Right renal pelvis (tissue), 4 donors: ENCODE measurements at places on chromosomes 7 and 10.

DNA sequence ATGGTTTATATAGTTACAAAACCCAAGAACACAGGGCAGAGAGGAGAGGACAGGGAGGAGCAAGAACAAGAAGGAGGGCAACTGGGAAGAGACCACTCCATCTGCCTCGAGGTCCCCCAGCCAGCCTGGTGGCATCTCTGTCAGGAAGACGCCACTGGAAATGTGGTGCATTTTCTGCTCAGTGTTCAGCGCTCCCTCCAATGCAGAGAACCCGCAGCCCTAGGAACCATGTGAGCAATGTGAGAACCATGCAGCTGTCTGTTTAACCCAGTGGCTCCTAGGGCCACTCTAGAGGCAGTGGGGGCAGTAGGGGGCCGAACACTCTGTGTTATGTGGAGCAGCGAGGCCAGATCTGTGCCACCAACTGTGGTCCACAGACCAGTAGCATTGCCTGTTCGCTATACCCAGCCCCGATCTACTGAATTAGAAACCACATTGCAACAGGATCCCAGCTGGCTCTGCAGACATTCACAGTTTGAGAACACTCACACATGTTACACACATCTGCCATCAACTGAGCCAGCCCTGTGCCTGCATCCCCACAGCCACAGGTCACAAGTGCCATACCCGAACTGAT, 110.2 kb downstream of the CPXM2 start:
- DNase-seq: no peak

- DNase-seq: no peak
These were observed 272.7 kb upstream of the MGMT start for GRCh38 chr10:129194181-129194870.

DNA sequence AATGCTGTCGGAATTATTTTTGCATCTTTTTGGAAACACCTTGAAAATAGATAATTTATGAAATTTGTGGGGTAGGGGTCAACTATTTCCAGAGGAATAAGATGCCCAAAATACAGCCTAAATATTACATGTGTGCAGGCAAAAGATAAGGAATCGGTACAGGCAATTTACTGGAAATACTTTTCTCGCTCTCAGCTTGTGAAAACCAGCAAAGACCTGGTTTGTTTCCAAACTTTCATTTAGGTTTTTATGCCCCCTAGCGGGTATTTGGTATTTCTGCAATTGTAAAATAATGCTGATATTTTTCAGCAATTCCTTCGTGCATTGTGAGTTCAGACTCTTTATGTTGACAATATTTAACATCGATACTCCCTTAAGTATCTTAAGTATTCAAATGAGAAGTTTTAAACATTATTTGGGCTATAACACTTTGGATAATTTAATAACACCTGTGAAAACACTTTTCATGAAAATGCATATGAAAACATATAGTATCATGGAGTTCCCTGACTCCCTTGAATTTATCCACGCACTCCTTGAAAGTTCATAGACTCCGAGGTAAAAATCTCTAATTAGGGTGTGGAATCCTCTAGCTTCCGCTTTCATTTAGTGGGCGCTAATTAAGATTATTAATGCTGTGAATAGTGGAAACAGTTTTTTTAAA, 132.4 kb downstream of the TSPAN12 start:
- DNase-seq: peak; percentile 14

GRCh38 chr10:8416760-8417159, 362.3 kb downstream of the GATA3 start:
- no peak for DNase-seq

GRCh38 chr10:111335826-111336225, 259.0 kb downstream of the ADRA2A start:
- no peak for DNase-seq

DNA sequence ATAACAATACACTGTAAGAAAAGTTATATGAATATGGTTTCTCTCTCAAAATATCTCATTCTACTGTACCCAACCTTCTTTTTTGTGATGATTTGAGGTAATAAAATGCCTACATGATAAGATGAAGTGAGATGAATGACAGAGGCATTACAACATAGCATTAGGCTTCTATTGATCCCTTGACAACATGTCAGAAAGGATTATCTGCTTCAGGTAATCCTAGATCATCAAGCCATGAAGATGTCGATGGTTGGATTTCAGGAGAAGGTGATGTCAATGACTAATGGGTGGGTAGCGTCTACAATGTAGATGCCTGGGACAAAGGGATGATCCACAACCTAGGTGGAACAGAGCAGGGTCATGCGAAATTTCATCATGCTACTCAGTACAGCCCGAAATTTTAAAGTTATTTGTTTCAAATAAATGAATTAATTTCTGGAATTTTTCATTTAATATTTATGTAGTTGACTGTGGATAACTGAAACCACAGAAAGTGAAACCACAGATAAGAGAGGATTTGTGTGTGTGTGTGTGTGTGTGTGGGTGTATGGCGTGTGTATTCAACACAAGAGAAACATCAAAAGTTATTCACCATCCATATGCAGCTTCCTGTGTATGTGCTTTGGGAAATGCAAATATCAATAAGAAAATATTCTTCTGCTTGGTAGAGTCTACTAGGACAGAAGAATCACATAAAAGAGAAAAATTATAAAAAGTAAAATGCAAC, 77.0 kb downstream of the MAGI2 start:
- DNase-seq: no peak

DNA sequence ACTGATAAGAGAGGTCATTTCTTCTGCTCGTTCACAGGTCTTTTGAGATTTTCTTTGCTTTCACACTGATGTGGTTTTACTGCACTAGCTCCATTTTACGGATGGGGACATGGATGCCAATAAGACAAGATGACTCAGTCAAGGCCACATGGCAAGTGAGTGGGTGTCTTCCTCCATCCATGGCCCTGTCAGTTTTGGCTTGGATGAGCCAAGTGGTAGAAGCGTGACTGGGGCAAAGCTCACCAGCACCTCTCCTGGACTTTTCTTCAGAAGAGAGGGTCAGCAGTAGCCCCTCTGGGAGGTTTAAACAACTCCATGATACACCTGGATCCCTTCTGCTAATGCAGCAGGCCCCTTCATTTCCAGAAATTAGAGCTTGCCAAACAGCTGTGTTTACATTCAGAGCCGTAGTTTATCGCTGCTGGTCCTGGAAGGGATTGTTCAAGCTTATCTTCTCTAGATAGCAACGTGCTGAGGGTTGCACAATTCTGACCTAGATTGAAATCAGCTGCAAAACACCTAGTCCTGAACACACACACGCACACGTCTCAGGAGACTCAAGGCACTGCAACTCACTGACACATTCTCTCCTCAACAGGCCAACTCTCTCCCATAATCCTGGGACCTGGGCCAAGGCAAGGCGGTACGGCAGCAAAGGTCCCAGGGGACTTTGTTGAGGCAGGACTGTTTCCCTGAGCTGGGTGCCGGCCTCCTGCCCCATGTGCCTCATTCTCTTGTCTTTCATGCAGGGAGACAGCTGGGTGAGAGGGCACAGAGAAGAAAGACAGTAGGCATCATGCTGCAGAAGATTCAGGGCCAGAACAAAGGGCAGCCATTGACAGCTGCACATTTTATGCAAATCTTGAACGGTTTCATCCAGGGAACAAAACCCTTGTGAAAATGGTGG, 14.2 kb upstream of the PDCD4 start:
- no peak for DNase-seq

DNA sequence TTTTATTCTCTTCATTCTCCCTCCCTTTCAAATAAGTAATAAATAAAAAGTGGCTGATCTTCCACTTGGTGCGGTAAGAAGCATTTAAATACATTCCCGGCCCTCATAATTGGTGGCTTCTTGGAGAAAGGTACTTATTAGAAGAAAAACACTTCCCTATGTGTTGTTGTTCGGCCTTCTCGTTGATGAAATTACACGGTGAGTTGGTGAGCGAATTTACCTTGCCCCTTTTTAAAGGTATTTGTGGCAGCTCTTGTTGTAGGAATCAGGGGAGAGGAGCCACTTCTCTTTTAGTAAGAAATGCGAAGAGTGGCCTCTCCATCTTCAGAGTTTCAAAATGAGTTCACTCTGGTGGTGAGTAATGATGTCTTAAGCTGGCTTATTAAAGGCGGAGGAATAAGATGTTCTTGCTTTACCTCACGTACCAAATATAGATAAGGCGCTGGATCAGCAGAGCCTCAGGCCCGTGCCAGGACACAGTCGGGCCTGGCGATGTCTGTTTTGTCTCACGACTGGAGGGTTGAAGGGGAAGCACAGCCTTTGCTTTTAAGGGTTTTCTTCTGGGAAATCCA, 135.9 kb downstream of the CUX1 start:
- DNase-seq: no peak

GRCh38 chr7:140694592-140694991, 1.9 kb upstream of the NDUFB2 start:
- no peak for DNase-seq

GRCh38 chr10:132036153-132036886, 29.4 kb upstream of the JAKMIP3 start:
- DNase-seq: no peak

DNA sequence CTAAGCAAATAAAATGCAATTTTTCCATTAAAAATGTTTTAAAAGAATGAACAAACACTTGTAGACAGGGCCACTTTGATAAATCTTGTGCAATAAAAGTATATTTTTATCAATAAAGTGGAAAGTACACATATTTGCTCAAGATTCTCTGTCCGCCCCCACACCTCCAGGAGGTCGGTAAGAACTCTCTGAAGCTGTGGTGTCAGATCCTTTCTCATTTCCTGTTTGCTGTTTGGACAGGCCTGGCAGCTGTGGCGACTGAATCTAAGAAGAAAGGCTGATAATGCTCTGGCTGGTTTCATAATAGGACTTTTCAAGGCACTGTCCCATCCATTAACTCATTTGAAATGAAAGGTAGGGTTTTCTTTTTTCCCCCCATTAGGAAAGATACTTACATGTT, 15.3 kb upstream of the ASB4 start:
- no peak for DNase-seq

- no peak for DNase-seq
These were observed at the start of gene PHKG1 for GRCh38 chr7:56092789-56093531. TSS of gene PHKG1 (minus strand) at chr7:56092952. CDS start at chr7:56088941, 4,011 bp downstream.

DNA sequence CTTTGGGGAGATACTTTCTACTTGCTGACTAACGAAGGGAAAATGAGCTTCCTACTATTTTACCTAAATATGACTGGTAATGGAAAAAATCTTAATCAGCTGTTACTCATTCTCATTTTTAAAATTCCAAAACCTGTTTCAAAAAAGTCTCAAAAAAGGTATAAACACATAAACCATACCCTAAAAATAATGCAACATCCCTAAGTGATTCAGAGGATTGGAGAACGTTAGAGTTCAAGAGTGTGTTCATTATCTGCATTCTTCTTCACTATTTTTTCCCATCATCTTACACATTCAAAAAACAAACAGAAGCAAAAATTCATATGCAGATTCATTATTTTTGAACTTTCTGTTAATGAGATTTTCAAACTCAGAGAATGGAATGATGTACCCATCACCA, 150.4 kb upstream of the GNAI1 start:
- DNase-seq: no peak

GRCh38 chr7:133434246-133434865, 181.5 kb downstream of the EXOC4 start:
- DNase-seq: no peak

DNA sequence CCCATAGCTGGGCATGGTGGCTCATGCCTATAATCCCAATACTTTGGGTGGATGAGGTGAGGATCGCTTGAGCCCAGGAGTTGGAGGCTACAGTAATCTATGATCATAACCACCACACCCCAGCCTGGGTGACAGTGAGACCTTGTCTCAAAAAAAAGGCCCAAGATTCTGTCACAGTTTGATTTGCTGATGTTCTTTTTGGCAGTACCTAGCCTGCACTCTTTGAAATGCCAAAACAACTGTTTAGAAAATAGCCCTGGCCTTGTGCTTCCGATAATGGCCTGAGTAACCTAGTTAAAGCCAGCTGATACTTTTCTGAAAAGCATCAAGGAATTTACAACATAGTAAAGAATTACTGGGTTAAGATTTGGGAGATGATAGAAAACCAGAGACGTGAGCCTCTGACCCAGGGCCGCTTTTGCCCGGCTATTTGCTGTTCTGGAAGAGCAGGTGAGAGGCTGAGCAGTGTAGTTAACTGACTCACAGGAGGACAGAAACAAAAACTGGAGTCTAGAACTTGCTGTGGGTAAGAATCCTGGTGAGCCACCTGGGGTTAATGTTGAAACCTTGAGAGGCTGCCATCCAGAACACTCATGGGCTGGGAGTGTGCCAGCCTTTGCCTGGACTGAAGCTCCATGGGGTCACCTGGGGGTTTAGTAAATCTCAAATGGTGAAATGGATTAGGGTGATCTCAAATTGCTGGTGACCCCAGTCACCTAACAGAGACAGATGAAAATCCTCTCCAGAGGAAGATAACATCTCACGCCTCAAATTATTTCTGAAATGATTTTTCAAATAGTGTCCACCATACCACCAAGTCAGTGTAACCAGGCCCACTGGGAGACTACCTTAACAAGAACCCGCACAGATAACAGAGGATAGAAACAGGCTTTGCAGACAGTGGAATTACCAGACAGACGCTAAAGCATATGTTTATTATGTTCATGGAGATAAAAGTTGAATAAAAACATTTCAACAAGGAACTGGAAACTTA, 51.8 kb downstream of the GALNT11 start:
- no peak for DNase-seq

DNA sequence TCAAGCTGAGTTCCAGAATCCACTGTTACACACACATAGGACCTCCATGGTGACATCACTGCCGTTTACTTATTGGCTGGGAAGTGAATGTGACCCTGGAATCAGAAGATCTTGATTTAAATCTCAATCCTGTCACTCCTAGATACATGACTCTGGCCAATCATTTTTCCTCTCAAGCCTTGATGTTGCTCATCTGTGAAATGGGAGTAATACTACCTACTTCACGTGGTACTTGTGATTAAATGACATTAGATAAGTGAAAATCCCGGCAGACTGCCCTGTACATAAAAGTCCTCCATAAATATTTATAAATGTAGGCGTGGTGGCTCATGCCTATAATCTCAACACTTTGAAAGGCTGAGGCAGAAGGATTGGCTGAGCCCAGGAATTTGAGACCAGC, 88.0 kb upstream of the SVIL start:
- DNase-seq: no peak

GRCh38 chr7:152597507-152597906, 78.4 kb downstream of the XRCC2 start:
- DNase-seq: no peak

DNA sequence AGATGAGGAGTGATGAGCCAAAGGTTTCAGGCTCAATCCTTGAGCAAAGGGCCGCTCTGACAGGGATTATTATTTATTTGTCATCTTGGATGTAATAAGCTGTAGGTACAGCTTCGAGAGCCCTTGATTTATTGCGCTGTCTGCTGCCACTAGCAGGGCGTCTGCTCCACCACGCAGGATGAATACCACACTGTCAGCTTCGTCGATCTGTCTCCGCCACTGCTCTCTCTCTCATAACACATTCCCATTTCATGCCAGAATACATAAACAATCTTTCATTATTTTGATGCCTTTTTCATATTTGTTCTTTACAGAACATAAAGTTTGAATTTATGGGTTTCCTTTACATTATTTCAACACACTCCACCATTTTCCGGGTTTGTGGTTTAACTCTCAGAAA, 276.6 kb downstream of the LRMDA start:
- no peak for DNase-seq

DNA sequence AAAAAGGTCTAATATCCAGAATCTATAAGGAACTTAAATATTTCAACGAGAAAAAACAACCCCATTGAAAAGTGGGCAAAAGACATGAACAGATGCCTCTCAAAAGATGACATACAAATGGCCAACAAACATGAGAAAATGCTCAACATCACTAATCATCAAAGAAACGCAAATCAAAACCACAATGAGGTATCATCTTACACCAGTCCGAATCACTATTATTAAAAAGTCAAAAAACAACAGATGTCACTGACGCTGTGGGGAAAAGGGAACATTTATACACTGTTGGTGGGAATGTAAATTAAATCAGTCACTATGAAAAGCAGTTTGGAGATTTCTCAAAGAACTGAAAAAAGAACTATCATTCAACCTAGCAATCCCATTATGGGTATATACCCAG, 6.0 kb downstream of the VWDE start:
- no peak for DNase-seq
